ENCODE measurements at places on chromosomes 12 and 14. TPM values are rescaled to one million over a fixed set of nuclear protein-coding genes. Genes with fewer than 3 reads are reported as not detected.

The RHOJ gene
- 18.6 TPM for total RNA-seq

GRCh38 chr12:11130999-11131398, 3.4 kb downstream of the TAS2R30 start:
- no peaks in the 10 kb centered on the region for H3K27me3 ChIP-seq
- H3K4me3 ChIP-seq: no peak overlapping the region
- no peak for DNase-seq
- H3K27ac ChIP-seq: no peak overlapping the region

DNA sequence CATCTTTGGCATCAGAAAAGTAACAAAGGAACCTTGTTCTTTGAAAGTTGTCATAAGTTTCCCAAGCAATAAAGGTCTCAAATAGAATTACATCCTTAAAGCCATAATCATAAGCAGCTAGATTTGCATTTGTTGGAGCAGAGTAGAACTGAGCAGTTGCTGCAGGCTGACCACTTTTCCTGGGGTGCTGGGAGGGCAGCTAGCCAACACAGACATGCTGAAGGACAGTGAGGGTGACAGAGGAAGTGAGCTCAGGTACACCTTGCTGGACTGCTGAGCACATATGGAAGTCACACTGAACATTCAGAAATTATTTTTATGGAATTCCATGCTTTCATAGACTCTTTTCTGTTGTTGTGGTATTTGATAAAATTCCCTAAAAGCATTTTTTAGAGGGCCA, 66.2 kb downstream of the MARK3 start:
- no peak for DNase-seq
- no peak overlapping the region for H3K4me3 ChIP-seq
- no peaks in the 10 kb centered on the region for H3K36me3 ChIP-seq
- no peak overlapping the region for H3K27ac ChIP-seq
- H3K4me1 ChIP-seq: peaks cover 7% of the 10 kb centered on the region

The SLC6A12 gene
- 3.8 TPM for total RNA-seq

- H3K36me3 ChIP-seq: no peaks in the 10 kb centered on the region
- no peaks in the 10 kb centered on the region for H3K27me3 ChIP-seq
Observed at GRCh38 chr12:31259136-31259886, 66.6 kb downstream of the SINHCAF start.

The KRT72 gene
- total RNA-seq: 11.7 TPM

DNA sequence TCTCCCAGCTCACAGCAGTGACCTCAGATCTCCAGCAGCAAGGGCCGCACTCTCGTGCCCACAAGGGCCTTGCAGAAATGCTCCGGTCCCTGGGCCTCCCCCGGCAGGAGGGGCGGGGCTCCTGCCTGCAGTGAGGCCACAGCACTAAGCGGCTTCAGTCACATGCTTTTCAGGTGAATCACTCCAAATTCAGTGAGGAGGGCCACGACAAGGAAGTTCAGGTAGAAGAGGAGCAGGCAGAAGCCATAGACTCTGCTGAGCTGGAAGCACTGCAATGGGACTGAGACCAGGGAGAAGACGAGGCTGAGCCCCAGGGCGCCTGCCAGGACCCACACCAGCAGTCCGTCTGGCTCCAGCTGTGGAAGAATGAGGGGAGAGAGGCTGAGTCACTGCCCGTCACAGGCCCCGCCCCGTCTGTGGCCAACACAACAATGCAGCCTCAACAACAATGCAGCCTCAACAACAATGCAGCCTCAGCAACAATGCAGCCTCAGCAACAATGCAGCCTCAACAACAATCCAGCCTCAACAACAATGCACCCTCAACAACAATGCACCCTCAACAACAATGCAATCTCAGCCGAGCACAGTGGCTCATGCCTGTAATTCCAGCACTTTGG, 35.2 kb downstream of the SLC8B1 start:
- H3K36me3 ChIP-seq: no peaks in the 10 kb centered on the region
- DNase-seq: peak; percentile 46
- H3K27ac ChIP-seq: peak overlapping the region; percentile 77
- no peak overlapping the region for H3K4me3 ChIP-seq
- peaks cover 40% of the 10 kb centered on the region for H3K4me1 ChIP-seq

The GPR68 gene
- total RNA-seq: 2.4 TPM

GRCh38 chr12:3614806-3615466, 123.9 kb downstream of the PRMT8 start:
- no peaks in the 10 kb centered on the region for H3K4me1 ChIP-seq
- no peak overlapping the region for H3K27ac ChIP-seq
- no peaks in the 10 kb centered on the region for H3K36me3 ChIP-seq
- DNase-seq: no peak
- H3K27me3 ChIP-seq: no peaks in the 10 kb centered on the region

The WDHD1 gene
- total RNA-seq: 10.4 TPM

The RFX4 gene
- 86.4 TPM for total RNA-seq

DNA sequence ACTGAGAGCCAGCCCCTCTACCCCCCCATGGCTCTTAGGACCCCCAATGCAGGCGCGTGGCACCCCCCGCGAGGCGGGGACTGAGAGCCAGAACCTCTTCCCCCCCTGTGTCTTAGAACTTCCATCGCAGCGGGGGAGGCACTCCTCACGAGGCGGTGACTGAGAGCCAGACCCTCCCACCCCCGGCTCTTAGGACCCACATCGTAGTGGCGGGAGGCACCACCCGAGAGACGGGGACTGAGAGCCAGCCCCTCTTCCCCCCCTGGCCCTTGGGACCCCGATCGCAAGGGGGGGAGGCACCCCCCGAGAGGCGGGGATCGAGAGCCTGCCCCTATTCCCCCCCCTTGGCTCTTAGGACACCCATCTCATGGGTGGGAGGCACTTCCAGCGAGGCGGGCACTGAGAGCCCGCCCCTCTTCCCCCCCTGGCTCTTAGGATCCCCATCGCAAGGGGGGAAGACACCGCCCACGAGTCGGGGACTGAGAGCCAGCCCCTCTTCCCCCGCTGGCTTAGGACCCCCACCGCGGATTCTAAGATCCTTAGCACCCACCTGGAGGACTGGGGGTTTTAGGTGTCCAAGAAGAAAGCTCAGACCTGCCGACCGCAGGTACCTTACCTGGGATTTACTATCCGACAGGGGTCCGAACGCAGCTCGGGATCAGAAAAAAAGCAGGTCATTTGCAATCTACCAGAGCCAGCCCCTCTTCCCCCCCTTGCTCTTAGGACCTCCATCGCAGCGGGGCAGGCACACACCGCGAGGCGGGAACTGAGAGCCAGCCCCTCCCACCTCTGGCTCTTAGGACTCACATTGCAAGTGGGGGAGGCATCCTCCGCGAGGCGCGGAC, 44.9 kb downstream of the DDX11 start:
- no peak for DNase-seq
- peaks cover 21% of the 10 kb centered on the region for H3K4me1 ChIP-seq
- peak overlapping the region; percentile 31 for H3K4me3 ChIP-seq

DNA sequence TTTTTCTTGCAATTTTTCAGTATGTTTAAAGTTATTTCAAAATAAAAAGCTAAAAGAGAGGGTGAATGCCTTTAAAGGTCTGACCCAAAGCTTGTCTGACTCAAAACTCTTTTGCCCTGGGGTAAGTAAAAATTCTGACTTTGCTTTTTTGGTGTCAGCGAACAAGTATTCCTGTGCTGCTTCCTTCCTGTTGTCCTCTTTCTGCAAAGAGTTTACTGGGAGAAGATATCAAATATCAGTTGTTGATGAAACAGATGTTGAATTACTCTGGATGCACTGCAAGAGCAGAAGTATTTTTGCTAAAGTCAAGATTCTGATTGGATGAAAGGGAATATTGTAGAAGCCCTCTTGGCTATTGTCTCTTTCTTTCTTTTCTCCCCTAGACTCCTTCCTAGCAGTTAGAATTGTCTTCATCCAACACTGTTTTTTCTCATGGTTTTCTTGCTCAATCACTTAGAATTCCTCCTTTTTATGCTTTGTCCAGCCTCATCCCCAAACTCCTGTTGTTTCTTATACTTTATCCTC, 62.0 kb downstream of the DACT1 start:
- H3K27ac ChIP-seq: no peak overlapping the region
- no peaks in the 10 kb centered on the region for H3K4me1 ChIP-seq
- no peaks in the 10 kb centered on the region for H3K36me3 ChIP-seq

- DNase-seq: no peak
- no peaks in the 10 kb centered on the region for H3K4me1 ChIP-seq
- H3K36me3 ChIP-seq: no peaks in the 10 kb centered on the region
- H3K4me3 ChIP-seq: no peak overlapping the region
- no peak overlapping the region for H3K27ac ChIP-seq
- no peaks in the 10 kb centered on the region for H3K27me3 ChIP-seq
Observed at GRCh38 chr14:53850714-53851296, 105.8 kb downstream of the BMP4 start.

DNA sequence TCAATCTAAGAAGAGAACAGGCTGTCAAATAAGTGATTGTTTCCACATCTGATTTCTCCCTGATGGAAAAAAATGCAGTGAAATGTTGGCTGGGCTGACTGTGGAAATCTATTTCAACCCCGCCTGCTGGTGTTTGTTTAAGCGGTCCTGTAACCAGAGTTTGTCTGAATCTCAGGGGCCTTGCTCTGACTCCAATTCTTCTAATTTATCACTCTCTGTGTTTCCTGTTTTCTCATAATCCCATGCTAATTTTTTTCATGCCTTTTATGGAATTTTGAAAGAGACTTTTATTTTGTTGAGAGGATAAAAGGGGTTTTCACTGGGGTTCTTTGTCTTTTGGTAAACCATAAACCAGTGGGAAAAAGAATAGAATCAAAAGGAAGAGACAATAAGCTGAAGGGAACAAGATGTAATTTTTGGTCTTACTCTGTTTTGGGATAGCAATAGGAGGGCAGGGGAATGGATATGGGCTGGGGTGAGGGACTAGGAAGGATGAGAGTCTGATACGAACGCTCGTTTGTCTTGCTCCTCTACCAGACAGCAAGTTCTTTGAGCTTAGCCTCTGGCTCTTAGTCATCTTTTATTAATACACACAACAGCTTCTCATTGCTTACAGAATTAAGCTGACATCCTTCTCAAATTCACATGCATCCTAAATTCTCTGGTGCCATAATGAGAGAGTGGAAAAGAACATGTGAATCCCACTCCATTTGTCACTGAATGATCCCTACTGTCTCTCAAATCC, 8.0 kb upstream of the MGP start:
- H3K4me3 ChIP-seq: no peak overlapping the region
- peak overlapping the region; percentile 56 for H3K27ac ChIP-seq
- peak; percentile 31 for DNase-seq
- H3K27me3 ChIP-seq: no peaks in the 10 kb centered on the region
- no peaks in the 10 kb centered on the region for H3K36me3 ChIP-seq
- peaks cover 10% of the 10 kb centered on the region for H3K4me1 ChIP-seq

DNA sequence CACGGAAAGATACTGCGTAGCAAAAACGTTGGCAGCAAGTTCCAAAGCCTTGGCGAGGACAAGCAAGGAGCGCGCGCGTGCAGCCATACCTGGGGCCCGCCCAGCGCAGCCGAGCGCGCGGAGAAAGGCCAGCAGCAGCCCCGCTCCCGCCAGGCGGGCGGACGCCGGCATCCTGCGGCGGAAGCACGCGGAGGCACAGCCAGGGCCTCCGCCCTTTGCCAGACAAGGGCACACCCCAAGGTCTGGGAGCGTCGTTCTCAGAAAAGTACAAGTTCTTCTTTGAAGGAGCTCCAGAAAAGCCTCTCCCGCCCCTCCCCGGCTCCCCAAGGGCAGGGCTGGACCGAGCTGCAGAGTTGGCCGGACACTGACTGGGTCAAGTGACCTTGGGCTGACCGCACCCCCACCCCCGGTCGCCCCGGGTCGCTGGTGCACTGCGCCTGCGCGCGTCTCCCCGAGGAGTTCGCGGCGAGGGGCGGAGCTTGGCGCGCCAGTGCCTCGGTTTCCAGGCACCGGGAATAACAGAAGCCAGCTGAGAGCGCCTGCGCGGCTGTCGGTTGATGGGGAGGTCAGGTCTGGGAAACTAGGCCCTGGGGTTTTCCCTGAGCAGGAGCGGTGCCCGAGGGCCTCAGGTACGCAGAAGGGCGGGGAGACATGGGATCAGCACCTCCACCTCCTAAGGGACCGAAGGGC, at the start of gene ZC2HC1C:
TSS of gene ZC2HC1C (plus strand) at position 521 of the 690 bp plus-strand sequence. CDS start 933 bp downstream, outside the sequence.
- peaks cover 14% of the 10 kb centered on the region for H3K4me1 ChIP-seq
- peak; percentile 95 for DNase-seq
- H3K27ac ChIP-seq: peak within 1 kb of the TSS; percentile 81
- peak within 1 kb of the TSS; percentile 73 for H3K4me3 ChIP-seq
- H3K27me3 ChIP-seq: no peaks in the 10 kb centered on the region

DNA sequence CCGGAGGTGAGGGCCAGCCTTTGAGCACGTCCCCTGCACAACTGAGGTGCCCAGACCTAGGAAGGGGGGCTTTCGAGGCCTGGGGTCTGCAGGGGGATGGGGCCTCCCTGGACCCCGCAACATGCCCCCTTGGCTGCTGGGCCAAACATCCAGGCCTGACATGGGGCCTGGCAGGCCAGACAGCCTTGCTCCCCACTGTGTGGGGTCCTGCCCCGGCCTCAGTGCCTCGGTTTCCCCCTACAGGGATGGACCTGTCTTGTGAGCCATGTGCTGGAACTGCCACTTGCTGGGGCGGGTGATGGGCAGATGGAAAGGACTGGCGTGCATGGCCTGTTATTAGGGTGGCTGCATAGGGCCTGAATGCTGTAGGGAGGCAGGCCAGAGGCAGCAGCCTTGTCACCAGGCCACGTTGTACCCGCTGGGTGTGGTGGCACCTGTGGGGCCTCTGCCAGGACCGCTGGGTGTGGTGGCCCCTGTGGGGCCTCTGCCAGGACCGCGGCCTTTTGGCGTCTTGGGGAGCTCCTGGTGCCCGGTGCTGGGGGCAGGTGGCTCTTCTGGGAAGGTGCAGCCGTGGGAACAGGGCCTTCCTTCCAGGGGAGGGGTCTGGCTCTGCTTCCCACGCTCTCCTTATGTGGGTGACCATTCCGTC, 20.4 kb downstream of the ASPG start:
- no peaks in the 10 kb centered on the region for H3K36me3 ChIP-seq
- no peak overlapping the region for H3K27ac ChIP-seq
- no peaks in the 10 kb centered on the region for H3K27me3 ChIP-seq
- no peak for DNase-seq

- H3K4me1 ChIP-seq: no peaks in the 10 kb centered on the region
- no peak for DNase-seq
- peak overlapping the region; percentile 8 for H3K4me3 ChIP-seq
- no peaks in the 10 kb centered on the region for H3K27me3 ChIP-seq
- H3K36me3 ChIP-seq: no peaks in the 10 kb centered on the region
- H3K27ac ChIP-seq: no peak overlapping the region
Observed at GRCh38 chr12:38162708-38163441, 153.7 kb upstream of the ALG10B start.

GRCh38 chr12:92088805-92089204, 56.8 kb downstream of the BTG1 start:
- no peak overlapping the region for H3K27ac ChIP-seq
- H3K27me3 ChIP-seq: no peaks in the 10 kb centered on the region
- no peak overlapping the region for H3K4me3 ChIP-seq
- no peaks in the 10 kb centered on the region for H3K36me3 ChIP-seq
- no peaks in the 10 kb centered on the region for H3K4me1 ChIP-seq

DNA sequence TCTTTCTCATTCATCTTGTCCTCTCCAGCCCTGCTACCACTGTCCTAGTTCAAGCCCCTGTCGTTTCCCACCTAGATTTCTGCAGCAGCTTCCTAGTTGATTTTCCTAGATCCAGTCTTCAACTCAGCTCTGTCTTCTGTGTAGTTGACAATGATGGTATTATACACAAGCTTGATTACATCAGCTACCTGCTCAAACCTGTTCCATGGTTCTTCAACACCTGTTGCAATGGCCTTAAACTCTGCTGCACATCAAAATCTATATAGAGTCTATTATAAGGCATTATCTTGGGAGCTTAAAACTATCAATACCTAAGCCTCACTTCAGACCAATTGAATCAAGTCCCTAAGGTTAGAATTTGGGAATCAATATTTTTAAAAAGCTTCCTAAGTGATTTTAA, 71.7 kb upstream of the PELI2 start:
- no peaks in the 10 kb centered on the region for H3K36me3 ChIP-seq
- H3K4me1 ChIP-seq: no peaks in the 10 kb centered on the region

- H3K4me1 ChIP-seq: no peaks in the 10 kb centered on the region
- no peaks in the 10 kb centered on the region for H3K36me3 ChIP-seq
- no peaks in the 10 kb centered on the region for H3K27me3 ChIP-seq
- H3K27ac ChIP-seq: no peak overlapping the region
- H3K4me3 ChIP-seq: no peak overlapping the region
Observed at GRCh38 chr12:71282020-71282419, 124.2 kb upstream of the TSPAN8 start.
